ENCODE measurements at places on chromosomes 16 and 17.

DNA sequence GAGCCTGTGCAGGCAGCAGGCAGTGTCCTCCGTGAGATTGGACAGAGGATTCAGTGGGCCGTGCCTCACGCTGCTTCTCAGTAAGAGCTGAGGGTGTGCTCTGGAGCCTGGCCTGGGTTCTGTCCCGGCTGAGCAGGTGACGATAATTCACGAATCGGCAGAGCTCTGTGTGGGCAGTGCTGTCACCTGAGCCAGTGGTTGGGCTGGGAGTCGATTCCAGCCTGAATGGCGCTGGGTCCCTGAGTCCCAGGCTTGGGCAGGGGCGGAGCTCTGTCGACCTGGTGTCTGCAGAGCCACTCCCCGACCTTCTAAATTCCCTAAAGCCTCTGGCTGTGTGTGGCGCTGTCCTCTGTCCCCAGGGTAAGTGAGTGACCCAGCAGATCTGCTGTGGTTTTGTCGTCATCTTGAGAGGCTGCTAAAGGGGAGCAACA, 8.4 kb downstream of the ACSF3 start:
- H3K4me3 ChIP-seq: no peak overlapping the region
- no peak overlapping the region for H3K27ac ChIP-seq
- no peaks in the 10 kb centered on the region for H3K4me1 ChIP-seq

DNA sequence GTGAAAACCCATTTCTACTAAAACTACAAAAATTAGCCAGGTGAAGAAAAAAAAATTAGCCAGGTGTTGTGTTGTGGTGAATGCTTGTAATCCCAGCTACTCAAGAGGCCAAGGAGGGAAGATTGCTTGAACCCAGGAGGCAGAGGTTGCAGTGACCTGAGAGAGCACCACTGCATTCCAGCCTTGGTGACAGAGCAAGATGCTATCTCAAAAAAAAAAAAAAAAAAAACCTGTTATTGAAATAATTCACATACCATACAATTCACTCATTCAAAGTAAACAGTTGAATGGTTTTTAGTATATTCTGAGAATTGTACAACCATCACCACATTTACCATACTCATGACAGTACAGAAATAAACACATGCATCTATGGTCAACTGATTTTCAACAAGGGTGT, 31.0 kb downstream of the ZNRF1 start:
- peaks cover 20% of the 10 kb centered on the region for H3K4me1 ChIP-seq
- DNase-seq: peak; percentile 84
- H3K36me3 ChIP-seq: no peaks in the 10 kb centered on the region
- H3K27me3 ChIP-seq: no peaks in the 10 kb centered on the region

DNA sequence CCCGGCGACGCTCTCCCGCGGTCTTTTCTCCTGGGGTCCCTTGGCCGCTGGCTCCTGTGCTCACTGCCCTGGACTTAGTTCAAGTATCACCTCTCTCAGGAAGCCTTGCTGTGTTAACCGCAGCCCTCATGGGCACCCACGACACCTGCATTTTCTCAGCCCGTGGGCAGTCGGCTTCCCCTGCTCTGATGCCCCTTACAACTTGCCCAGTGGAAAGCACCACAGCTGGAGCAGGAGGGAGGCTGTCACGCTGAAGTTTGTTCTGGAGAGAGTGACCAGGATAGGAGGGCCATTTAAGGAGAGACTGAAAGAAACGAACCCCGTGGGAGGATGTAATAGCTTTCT, 395 bp downstream of the STXBP4 start:
- no peaks in the 10 kb centered on the region for H3K4me1 ChIP-seq
- no peaks in the 10 kb centered on the region for H3K27me3 ChIP-seq
- peak overlapping the region; percentile 87 for H3K27ac ChIP-seq
- H3K4me3 ChIP-seq: peak overlapping the region; percentile 83

- H3K4me1 ChIP-seq: peaks cover 66% of the 10 kb centered on the region
- peaks cover 10% of the 10 kb centered on the region for H3K36me3 ChIP-seq
- no peaks in the 10 kb centered on the region for H3K27me3 ChIP-seq
- DNase-seq: peak; percentile 96
- H3K4me3 ChIP-seq: no peak overlapping the region
- H3K27ac ChIP-seq: peak overlapping the region; percentile 31
Measured at GRCh38 chr17:77455111-77455890, 314.5 kb downstream of the SEC14L1 start.
